ENCODE measurements at places on chromosomes 6 and 20.

GRCh38 chr6:114740547-114740946, 397.7 kb upstream of the HS3ST5 start:
- DNase-seq: no peak

DNA sequence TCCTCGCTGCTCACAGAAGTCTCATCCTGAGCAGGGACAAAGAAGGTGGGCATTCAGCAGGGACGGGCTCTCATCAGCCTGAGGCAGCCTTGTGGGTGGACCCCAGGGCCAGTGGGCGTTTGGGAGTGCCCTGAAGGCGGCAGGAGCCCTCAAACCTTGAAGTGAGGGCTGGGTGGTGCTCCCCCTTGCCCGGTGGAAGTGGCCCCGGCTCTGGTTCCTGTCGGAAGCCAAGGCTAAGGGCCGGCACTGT, 110.5 kb downstream of the NOL4L start:
- no peak for DNase-seq

DNA sequence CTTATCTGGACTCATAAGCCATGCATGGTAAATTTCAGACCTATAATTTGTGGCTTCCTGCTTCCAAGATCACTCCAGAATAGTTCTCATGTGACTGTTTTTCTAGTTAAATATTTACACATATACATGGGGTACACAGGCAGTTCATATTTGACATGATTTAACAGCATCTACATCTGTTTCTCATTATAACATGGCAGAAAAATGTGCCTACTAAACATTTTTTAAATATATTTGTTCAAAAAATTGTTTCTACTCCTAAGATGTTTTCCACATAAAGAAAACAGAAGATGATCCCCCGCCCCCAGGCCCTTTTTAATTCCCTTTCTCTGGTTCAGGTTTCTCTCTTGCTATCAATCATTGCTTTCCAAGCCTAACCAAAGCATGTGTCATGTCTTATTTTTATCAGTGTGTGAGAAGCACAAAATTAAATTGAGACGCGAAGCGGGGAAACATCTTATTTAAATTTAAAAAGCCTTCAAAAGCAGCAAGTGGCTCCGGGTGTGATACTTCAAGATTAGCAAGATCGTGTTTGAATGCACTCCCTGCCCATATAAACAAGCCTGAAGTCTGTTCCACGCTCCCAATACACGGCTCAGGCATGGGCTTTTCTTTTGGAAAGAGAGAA, 37.3 kb downstream of the IPCEF1 start:
- DNase-seq: no peak

DNA sequence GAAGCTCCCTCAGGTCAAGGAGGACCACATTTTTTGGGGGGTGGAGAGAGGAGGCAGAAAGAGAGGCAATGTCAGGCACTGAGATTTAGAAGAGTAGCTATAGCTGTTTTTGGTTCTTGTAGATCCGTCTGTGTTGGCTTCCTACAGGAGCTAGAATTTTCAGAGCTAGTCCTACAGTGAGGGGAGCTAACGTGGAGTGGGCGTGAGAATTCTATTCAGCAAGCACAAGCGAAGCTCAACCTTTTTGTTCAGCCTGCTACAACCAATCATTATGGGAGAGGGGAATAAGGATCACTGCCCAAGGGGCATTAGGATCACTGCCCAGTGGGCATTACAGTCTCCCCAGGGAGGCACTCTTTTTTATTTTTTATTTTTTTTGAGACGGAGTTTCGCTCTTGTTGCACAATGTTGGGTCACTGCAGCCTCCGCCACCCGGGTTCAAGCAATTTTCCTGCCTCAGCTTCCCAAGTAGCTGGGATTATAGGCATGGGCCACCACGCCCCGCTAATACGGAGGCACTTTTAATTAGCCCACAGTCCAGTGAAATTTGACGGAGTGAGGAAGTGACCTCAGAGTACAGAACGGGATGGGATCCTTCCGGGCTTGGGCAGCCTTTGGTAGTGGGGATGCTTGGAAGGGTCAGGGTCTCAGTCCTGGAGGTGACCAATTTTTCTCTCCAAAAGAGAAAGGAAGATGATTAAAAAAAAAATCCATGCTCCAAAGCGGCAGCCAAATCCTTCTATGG, 1.1 kb upstream of the PANK2 start:
- DNase-seq: no peak

DNA sequence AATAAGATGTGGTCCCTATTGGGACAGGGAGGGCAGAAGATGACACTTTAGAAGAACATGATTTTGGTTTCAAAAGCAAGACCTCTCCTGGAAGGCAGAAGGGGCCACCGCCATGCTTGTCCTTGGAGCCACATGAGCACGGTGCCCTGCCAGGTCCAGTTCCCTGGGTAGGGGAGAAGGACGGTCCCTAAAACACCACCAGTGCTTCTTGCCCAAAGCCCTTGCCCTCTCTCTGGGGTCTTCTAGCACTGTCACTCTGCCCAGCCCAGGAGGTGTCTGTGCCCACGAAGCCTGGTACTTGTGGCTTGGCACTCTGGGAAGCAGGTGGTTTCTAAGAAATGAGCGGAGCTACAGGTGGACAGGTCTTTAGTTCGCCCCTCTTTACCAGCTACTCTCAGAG, 46.0 kb downstream of the PLCG1 start:
- no peak for DNase-seq

- no peak for DNase-seq
These were observed 7.9 kb downstream of the TGM3 start for GRCh38 chr20:2303673-2304072.

DNA sequence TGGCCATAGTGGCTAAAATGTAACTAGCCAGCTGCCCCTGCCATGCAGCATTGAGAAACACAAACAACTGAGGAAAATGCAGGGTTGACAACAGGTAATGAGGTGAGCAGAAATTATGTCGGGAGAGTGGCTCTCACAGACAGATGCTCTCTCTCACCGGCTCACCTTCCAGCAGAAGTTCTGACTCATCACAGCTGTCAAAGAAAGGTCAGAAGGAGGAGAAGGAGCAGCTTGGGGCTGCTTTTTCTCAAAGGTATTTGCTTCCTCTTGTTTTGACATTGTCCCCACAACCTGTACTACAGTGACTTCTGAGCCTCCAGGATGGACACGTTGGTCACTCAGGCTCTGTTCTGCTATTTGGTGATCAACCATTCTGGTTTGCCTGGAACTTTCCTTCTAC, 190.5 kb upstream of the HEY2 start:
- no peak for DNase-seq

DNA sequence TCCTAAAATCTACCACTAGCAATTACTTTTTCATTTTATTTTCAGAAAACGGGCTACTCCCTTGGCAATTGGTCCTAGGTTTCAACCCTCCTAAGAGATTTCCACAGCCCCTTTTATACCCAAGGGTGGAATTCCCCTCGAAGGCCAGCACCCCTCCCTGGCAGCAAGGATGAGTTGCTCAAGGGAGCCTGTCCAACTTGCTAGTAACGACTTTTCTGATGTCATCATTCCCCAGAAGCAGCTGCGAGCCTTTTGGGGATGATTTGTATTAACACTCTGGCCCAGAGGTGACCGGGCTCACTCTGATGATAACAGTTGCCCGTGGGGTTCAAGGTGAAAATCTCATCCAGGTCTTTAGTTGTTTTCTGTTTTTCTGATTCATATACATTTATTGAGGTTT, 30.7 kb upstream of the NAA20 start:
- DNase-seq: no peak

Data from NCI-H446 treated with DMSO at 0.1 percent for 48 hours (cell line).